Activated naive CD4-positive, alpha-beta T cell treated with anti-CD3 and anti-CD28 coated beads, Interleukin-2, amount 10 ng/mL, durations not matched to agents 5 hours and 36 hours (primary cell): ENCODE measurements at places on chromosomes 2 and 18. TPM values are rescaled to one million over a fixed set of nuclear protein-coding genes. Genes with fewer than 3 reads are reported as not detected.

The CAPN14 gene
- 0.18 TPM for total RNA-seq

The PDE1A gene
- total RNA-seq: not detected

The FBXO48 gene
- total RNA-seq: 2.4 TPM

The ASAP2 gene
- 0.15 TPM for total RNA-seq

The ATF2 gene
- total RNA-seq: 57.5 TPM

The CD207 gene
- total RNA-seq: not detected

The KIAA2012 gene
- not detected for total RNA-seq

The CDH2 gene
- not detected for total RNA-seq

The MARS2 gene
- total RNA-seq: 12.7 TPM

The BCL11A gene
- 0.03 TPM for total RNA-seq

The ERICH2 gene
- not detected for total RNA-seq

The RDH14 gene
- total RNA-seq: 14.8 TPM

The AQP12A gene
- total RNA-seq: not detected

The PLEK gene
- total RNA-seq: 1.9 TPM

The SERPINB3 gene
- not detected for total RNA-seq

The FEV gene
- not detected for total RNA-seq

The CD8B2 gene
- total RNA-seq: 0.08 TPM

The ACMSD gene
- total RNA-seq: not detected

The SIX3 gene
- total RNA-seq: not detected

The GPC1 gene
- 6.8 TPM for total RNA-seq

The XDH gene
- 1.2 TPM for total RNA-seq

The RAD51AP2 gene
- total RNA-seq: not detected

The TWSG1 gene
- total RNA-seq: 7.0 TPM

The COBLL1 gene
- total RNA-seq: 0.13 TPM

The LYPD1 gene
- total RNA-seq: not detected

The CRYGC gene
- total RNA-seq: not detected

The TRPM8 gene
- not detected for total RNA-seq

The SLC5A7 gene
- not detected for total RNA-seq

The TEX44 gene
- total RNA-seq: not detected

The ZNF385B gene
- not detected for total RNA-seq

The KCNS3 gene
- total RNA-seq: not detected

The HOXD11 gene
- total RNA-seq: not detected

The GULP1 gene
- not detected for total RNA-seq

The MTCL1 gene
- 3.0 TPM for total RNA-seq

The GPR17 gene
- total RNA-seq: not detected

The CFAP53 gene
- 0.36 TPM for total RNA-seq

The CLEC4F gene
- total RNA-seq: not detected

The C2orf78 gene
- not detected for total RNA-seq

The ALPG gene
- not detected for total RNA-seq
